T-cell (primary cell): ENCODE measurements at places on chromosomes 1 and 21.

DNA sequence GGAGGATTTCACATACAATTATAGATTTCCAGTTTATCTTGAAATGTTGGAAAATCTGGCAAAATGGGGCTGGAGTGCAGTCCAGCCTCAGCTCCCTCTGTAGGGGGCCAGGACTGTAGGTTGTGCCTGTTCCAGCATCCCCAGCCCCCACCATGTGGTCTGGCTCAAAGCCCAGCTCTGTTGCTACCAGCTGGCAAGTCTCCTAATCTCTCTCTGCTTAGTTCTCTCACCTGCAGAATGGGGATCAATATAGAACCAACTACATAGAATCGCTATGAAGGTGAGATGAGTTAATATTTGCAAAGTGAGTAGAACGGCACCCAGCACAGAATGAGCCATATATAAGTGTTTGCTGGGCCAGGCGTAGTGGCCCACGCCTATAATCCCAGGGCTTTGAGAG, 50.0 kb upstream of the TARDBP start:
- DNase-seq: no peak

DNA sequence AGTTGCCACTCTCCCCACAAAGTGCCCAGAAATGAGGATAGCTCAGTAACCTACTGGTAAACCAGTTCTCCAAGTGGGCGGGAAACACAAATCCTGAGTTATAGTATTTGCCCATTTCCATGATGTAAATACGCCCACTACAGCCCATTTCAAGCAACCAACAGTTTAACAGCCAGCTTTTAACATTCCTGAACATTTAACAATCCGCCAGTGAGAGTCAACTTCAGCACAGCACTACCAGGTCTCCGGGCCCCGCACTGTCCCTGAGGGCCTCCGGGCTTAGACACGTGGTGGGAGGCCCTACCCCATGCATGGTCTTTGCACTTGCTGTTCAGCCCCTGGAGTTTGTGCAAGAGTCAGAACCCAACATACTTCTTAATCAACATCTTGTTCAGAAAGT, 132.0 kb upstream of the CTTNBP2NL start:
- DNase-seq: no peak

DNA sequence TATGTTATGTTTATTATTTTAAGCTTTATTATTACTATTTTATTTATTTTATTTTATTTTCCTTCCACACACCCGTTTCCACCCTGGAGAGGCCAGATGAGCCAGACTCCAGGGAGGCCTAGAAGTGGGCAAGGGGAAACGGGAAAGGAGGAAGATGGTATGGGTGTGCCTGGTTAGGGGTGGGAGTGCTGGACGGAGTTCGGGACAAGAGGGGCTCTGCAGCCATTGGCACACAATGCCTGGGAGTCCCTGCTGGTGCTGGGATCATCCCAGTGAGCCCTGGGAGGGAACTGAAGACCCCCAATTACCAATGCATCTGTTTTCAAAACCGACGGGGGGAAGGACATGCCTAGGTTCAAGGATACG, 468 bp upstream of the MX1 start:
- no peak for DNase-seq

GRCh38 chr1:226329237-226329636, 20.3 kb upstream of the LIN9 start:
- no peak for DNase-seq

DNA sequence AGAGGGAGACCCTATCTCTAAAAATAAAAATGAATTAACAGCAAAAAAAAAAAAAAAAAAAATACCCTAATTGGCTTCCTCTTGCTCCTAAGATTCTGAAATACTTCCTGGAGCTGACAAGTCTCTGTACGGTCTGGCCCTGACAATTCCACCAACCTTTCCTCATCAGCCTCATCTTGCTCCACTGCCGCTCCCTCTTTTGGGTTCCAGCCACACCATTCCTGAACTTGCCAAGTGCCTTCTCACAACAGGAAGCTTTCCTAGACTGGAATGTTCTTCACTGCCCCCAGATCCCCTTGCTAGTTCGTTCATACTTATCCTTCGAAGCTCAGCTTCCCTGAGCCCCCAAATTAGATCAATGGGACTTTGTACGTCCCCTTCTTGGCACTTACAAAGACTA, 37.0 kb downstream of the AKNAD1 start:
- no peak for DNase-seq

DNA sequence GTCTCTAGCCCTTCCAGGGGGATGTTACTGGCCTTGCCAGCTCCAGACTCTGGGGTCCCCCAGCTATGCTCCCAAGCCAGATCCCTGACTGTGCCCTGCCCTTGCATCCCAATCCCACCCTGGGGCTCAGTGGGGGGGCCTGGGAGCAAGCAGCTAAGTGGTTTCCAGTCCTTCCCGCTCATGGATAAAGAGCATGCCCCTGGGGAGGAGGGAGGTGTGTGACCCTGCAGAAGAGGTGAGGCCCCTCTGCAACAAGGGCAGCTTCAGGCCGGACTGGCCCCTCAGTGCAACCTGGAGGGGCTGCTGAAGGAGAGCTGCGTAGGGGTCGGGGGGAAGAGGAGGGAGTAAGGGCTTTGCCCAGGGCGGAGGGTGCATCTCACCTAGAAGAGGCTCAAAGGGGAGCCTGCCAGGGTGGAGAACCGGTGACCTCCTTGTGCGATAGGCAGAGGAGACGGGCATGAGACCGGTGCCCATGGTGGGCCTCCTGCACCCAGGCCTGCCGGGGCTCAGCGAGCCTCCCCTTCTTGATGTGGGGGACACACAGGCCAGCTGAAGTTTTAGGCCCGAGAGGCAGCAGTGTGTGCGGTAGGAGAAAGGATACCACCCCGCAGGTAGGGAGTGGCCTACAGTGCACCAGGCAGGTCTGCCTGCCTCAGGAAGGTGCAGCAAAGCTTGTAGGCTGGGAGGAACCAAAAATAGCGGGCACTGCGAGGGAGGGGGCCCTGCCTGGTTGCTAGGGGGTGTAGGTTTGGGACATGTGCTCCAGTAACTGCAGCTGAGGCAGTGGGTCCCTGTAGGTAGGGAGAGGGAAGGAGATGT, 3.1 kb downstream of the OBSCN start:
- DNase-seq: peak; percentile 24

- no peak for DNase-seq
Measured at GRCh38 chr1:206568779-206569352, 43.4 kb downstream of the EIF2D start.

DNA sequence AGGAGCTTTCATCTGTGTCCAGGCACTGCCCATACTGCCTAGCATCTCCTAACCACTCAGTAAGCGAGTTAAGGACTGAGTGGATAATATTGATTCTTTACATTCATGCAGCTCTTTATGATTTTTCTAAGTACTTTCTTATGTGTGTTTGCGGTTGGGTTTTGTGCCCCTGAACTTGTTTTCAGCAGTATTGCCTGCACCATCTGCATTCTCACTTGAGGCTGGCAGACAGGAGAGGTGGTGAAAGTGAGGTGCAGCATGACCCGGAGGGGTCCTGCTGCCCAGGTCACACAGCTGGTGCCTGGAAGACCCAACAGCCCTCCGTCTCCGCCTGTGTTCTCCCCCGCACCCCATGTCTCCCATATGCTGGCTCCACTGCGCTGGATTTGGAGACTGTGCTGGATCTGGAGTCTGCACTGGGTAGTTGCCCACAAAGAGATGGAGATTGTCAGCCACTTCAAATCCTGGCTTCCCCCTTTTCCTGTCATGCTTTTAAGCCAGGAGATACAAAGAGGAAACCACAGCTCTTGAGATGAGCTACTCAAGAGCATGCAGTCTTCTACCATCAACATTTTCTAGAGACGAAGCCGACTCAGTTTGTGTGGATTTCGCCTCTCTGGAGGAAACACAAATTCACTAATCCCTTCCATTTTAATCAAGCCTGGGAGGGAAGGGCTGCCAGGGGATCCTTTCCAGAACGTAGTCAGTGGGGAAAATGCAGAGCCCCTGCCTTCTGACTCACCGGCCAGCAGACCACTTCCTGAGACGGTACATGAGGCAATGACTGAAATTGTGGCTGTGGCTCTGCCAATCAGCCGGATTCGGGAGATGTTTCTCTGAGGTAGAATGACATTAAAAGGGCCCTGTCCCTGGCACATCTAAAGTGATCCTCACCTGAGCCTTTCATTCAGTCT, 71.7 kb upstream of the ANGPTL1 start:
- no peak for DNase-seq

- no peak for DNase-seq
Measured at GRCh38 chr21:35208810-35209517, 159.9 kb upstream of the RUNX1 start.
